ENCODE measurements at places on chromosomes 7 and 10.

GRCh38 chr10:95414844-95415485, 124.2 kb upstream of the PDLIM1 start:
- DNase-seq, result peak; percentile 50

GRCh38 chr10:120735773-120736371, 115.3 kb upstream of the WDR11 start:
- DNase-seq, result no peak

DNA sequence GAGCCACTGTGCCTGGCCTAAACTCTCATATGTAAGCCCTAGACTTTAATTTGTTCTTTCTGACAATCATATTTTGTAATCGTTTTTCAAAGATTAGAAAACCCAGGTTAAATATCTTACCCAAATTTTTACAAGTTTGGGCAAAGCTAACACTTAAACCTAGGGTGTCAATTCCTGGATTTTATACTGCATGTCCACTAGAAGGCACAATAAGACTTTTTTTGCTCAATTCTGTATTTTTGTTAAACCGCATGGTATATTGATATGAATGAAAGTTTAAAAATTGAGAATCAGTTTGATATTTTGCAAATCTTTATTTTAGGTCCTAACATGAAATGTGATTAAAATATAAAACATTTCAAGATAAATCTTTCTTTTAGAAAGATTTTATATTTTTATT, 29.3 kb downstream of the DYNC2I1 start:
- DNase-seq, result no peak

DNA sequence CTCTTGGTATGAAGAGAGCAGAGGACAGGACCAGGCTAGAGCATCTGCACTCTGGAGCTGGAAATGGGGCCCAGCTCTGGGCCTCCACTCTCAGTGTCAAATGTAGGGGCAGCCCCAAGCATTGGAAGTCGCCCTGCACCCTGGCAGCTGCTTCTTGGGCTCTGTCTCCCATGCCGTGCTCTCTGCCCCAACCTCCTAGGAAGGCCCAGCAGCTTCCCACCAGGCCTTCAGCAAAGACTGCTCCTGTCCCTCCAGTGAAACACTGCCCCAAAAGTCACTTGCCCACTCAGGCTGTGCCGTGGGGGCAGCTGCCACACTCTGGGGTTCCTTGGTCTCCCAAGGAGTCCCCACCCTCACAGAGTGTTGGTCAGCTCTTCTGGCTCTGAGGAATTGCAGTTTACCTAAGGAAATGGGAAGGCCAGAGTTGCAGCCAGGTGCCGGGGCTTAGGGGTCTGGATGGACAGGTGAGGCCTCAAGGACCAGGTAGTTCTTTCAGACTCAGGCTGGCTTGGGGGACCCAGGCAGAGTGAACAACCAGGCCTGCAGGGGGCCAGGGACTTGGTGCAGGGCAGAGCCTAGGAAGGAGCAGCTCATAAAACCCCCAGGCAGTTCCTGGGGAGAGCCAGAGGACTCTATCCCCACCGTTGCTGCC, 9.4 kb upstream of the OPN4 start:
- no peak for DNase-seq

GRCh38 chr7:81235997-81236396, 317.1 kb upstream of the SEMA3C start:
- DNase-seq, result no peak

GRCh38 chr7:24907311-24907886, 72.6 kb downstream of the OSBPL3 start:
- DNase-seq, result no peak

DNA sequence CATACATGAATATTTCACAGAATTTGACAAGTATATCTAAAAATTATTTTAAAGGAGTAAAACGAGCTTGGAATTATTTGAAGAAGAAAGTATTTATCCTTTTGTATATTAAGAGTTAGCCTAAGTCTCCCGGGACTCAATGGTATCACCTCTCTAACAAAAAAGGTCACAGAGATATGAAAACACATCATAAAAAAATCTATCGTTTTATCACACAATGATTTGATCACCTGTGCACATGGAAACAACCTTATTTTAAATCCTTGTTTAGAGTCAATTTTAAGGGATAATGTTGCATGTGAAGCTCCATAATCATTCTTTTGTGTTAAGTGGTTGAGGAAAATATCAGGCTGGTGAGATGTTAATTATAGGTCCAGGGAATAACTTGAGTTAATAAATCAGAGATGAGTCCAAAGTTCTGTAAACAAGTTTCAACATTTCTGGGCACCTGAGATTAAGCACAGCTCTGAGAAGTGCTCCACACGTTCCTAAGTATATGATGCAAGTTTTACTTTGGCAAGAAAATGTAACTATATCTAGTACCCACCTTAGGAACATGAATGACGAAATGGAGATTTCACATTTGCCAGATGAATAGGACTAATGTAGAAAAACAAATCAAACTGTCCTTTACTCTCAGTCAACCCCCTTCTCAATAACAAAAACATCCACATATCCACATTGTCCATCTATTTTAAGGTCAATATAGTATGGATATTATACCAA, 148.5 kb upstream of the AKR1E2 start:
- no peak for DNase-seq

DNA sequence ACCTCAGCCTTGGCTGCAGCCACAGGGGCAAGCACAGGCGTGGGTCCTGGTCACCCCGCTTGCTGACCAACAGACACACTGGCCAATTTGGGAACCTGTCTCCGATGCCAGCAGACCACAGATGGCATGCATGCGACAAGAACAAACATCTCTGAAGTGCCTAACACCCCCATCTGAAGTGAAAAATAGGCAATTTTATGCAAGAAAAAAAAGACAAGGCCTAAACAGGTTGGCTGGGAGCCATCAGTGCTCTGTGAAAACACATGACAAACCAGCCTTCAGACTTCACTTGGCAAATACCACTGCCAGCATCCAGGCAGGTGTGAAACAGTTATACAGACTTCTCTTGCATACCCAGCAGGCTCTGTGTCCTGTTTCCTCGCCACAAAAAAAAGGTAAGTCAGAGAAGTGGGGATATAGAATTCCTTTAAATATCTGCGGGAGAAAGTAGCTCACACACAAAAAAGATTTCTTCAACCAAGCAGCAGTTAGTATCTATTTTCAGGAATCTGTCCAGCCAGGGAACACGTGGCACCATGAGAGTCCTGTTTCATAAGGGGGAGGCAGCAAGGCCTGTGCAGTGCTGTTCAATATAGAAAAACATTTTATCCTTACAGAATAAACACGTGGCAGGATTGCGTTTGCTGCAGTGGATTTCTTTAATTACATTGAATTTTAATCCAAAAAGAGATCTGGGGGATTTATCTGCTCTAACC, 293.4 kb upstream of the MKLN1 start:
- no peak for DNase-seq

- DNase-seq, result no peak
Measured at GRCh38 chr7:71281261-71281660, 149.3 kb downstream of the GALNT17 start.

GRCh38 chr10:121444520-121445165, 153.6 kb downstream of the FGFR2 start:
- no peak for DNase-seq

DNA sequence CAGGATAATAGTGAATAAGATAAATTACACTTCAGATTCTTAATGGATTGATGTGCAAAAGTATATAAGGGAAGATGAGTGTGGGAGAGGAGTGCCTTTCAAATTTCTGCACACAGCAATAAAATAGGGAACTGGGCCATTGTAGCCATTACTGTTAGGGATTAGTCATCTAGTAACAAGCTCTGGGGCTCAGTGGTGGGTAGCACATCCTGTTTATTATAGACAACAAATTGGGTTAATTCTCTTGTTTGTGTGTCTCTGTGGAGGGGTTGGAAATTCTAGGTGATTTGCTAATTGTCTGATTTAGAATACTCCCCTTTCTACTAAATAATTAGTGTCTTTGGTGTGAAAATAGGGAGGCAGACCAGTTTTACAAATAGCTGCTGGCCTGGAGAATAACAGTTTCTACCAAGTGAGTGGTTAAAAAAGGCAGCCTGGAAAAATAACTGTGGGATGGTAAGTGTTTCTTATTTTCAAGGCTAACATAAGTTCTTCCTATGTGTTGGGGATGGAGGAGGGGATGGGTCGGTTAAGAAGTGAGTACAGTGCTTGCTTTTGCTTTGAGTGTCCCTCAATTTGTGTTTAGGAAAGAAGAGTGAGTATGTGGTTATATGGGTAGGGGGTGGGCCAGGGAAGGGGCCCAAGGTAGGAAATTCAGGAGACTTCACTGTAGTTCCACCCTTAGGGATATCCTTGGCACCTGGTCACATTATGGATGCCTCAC, 43.3 kb upstream of the TMEM248 start:
- no peak for DNase-seq

- DNase-seq, result no peak
Measured at GRCh38 chr10:106111246-106111645, 1053.3 kb downstream of the SORCS1 start.

DNA sequence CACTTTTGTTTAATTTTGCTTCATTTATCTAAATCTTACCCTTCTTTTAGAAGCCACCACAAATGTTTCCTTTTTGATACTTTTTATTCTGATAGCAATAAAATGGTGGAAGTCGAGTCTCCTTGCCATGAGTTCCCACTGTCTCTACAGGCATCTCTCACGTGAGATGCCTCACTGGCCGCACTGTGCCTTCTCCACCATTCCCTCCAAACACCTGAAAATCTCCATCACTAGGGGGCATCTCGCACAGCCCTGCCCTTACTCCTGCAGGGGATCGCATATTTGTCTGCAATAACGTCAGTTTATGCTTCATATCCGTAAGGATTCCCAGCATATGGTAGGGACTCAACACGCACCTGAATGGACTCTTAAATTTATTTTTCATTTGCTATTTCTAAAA, 56.3 kb upstream of the NCAPG2 start:
- no peak for DNase-seq

DNA sequence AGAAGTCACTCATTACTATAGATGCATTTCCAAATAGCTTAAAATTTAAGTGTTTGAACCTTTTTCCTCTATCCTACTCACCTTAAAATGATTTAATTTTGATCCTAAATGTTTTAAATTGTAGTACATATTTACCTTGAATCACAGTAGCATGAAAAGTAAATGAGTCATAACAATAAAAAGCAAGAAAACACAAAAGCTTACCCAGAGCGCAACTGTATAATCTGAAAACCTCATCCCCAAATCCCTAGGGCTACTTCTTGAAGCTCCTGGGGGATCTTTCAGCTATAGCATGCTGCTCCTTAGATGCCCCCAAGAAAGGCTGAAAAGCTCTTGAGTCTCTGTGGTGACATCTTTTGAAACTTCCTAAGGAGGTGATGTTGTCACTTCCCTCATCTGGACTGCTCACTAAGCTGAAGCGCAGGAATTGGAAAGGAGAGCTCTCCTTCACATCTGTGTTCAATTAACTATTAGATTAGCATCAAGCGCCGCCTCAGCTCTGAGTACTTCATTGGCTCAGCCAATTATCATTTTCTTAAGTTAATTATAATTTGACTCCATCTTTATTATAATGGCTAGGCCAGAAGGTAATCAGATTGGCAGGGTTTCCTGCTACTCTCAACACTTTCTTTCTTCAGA, 60.2 kb downstream of the SEMA3E start:
- no peak for DNase-seq

DNA sequence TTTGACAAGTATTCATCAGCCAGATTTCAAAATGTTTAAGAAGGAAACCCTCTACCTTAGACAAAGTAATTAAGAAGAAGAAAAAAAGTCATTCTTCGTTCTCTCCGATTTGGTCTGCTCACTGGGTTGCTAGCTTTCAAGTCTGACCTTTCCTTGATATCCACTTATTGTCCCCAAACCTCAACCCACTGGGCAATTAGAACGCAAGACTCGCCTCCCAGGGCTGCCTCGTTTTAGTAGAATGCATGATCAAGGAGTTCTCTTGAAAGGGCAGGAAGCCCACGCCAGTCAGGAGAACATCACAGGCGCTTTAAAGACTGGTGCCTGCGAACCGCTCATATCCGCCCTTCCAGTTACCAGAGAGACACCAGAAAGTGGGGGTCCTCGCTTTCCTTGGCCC, 637.7 kb downstream of the PARD3 start:
- no peak for DNase-seq

DNA sequence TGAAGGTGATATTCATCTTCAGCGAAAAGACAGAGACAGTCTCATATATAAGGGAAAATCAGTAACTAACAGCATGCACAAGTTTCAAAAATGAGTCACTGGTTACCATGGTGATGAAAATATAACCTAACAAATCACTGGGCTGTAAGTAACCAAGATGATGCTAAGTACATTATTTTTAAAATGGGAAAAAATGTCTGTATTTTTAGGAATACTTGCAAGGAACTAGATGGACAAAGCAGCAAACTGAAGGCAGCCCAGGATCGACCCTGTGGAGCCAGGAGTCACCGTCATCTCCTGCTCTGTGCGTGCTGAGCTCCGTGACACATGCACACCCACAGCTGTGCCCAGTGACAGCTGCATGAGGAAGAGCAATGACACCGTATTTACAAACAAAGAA, 137.3 kb downstream of the ELMO1 start:
- no peak for DNase-seq

DNA sequence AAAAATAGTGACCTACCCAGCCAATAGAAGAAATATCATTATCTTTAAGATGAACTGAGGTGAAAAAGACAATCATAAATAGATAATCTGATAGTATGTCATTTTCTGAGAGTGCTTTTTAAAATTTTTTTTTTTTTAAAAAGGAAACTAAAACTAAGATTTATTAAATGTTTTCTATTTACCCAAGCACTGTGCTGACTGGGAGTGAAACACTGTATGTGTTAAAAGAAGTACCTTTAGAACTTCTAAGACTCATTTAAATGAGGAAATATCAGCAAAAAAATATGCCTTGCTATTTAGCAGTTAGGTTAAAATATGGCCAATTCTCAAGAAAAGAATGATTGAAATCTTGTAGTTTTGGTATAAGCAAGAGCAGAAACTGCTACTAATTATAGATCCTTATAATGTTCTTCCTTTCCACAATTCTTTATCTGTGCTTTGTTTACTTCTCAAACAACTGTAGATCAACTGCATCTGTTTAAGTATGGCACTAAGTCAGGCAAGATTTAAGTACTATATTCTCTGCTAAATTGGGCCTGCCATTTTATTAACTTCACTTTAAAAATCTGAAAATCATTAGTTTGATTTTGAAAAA, 39.5 kb upstream of the WNT2 start:
- DNase-seq, result no peak

GRCh38 chr7:105210721-105211205, 178.0 kb downstream of the SRPK2 start:
- peak; percentile 29 for DNase-seq

- no peak for DNase-seq
Measured at GRCh38 chr10:71033396-71033980, 145.1 kb upstream of the PCBD1 start.

GRCh38 chr10:117005026-117005526, at the start of gene SHTN1:
Gene SHTN1, minus strand, starts transcription at chr10:117005187. Its CDS starts 108 bp downstream, at chr10:117005079.
- DNase-seq, result peak; percentile 63

DNA sequence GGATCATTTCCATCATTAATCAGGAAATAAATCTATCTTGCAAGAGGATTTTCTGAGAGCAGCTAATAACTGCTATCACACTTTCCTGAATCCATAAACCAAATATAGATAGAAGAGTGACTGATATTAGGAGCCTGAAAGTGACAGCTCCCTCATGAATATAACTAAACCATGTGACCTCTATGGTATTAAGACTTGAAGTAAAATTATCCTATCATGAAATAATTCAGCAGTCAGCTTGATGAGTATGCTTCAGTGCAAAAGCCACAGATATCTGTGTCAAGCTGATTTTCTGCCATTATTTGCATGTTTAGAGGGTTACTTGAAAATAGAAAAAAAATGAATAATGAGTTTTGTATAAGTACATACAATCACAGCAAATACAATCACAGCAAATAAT, 80.1 kb upstream of the PPP1R3A start:
- DNase-seq, result no peak

- no peak for DNase-seq
Measured at GRCh38 chr7:30970074-30970473, 6.3 kb downstream of the GHRHR start.
